ENCODE measurements at places on chromosomes 5 and 9.

GRCh38 chr9:110669433-110669832 lies 842 bp downstream of the MUSK start:
- ATAC-seq, result no peak

- ATAC-seq, result no peak
These were observed 21.0 kb downstream of the DHX29 start for GRCh38 chr5:55286411-55286933.

GRCh38 chr9:136726631-136727191 lies 14.3 kb downstream of the DIPK1B start:
- ATAC-seq, result peak; percentile 26

- ATAC-seq, result peak; percentile 51
These were observed 218.3 kb upstream of the GLRA1 start for GRCh38 chr5:152142840-152143469.

DNA sequence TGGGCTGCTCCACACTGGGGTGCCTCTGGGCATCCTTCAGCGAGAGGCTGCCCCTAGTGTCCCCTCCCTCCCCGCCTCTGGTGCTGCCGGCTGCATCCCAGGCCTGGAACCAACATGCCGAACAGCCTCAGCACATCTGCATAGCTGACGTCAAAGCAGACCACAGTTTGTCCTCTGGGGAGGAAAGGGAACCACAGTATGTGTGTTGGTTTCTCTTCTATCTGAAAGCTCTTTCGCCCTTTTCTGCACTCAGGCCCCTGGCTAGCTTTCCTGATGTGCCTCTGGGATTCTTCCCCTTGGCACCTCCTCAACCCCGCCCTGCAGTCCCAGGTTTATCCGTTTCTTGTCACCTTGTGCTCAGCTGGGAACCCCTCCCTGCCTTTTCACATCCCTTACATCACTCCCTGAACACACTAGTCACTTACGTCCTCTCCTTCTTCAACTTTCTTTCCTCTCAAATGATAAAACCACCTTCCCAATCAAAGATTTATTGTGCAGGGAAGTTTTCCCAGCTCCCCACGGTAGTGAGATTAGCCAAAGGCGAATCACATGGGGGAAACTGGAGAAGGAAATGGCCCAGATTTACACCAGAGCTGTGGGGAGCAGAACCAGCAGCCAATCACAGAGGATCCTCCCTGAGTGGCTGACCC lies 35.5 kb upstream of the B4GALT1 start:
- ATAC-seq, result peak; percentile 54

- ATAC-seq, result no peak
These were observed 494 bp upstream of the DOCK2 start for GRCh38 chr5:169636477-169637084.

GRCh38 chr5:119820608-119821007 lies 191.2 kb downstream of the FAM170A start:
- ATAC-seq, result no peak

DNA sequence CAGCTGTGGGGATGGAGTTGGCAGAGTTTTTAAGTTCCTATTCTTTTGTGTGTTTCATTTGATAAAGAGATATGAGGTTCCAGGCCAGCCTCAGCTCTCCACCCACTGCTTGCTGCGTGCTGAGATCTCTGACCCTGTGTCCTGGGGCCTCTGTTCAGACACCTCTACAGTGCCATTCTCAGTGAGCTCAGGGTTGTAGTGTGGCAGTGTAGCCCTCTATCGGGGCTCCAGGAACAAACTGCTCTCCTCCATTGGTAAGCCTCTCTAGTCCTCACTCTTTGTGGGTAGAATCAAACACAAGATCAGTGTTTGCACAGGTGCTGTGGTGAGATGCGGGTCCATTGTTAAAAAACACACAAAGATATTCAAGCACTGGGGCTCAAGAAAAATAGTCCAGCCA lies 386.6 kb upstream of the RPS23 start:
- ATAC-seq, result no peak

DNA sequence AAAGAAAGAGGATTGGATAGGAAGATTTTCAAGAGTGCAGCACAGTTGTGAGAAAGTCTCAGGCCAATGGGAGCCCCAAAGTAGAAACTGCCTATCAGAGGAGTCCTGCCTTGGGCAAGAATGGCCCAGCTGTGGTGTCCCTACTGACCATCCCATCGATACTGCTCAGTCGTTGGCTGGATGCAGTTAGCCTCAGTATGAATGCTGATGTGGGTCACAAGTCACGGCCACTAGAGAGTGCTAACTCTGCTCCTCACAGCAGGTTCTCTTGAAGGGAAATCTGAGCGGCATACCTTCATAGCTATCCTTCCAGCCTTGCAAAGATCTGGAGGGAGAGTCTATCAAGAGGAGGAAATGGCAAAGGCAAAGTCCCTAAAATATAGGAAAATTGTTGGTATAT lies 11.6 kb upstream of the CETN3 start:
- ATAC-seq, result peak; percentile 25

DNA sequence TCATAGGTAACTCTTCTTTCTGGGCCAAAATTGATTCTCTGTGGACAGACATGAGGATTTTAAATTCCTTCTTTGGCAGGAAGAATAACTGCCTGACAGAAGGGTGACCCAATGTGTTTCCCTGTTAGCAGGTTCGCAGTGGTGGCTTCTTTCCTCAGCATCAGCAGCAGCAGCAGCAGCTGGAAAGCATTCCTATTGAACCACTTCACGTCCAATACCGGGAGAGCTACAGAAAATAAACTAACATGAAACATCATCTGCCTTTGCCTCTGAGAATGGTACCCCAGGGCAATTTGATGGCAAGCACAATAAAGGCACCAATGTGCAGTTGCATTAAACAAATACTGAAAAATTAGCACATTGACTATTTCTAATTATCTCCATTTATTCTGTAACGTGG lies 214.5 kb downstream of the TMEM167A start:
- no peak for ATAC-seq

DNA sequence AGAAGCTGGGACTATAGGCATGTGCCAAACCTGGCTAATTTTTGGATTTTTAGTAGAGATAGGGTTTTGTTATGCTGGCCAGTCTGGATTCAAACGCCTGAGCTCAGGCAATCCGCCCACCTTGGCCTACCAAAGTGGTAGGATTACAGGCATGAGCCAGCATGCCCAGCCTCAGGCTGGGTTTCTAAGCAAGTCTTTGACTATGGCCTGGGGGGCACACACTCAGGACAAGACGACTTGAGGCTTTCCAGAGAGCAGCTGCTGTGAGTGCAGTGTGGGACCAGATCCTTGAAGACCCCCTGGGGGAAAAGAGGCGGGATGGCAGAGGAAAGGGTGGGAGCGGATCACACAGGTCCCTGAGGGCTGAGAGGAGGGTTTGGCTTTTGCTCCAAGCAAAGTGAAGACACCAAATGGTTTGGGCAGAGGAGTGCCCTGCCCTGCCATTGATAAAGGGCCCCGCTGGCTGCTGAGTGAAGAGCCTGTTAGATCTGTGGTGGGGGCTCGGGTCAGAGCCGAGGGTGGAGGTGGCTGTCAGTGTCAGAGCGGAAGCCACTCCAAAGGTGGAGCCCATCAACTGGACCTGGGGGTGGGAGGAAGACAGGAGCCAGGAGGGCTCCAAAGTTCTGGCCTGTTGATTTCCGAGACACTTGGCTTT lies 46.8 kb upstream of the FUBP3 start:
- ATAC-seq, result no peak

- no peak for ATAC-seq
These were observed 66.6 kb downstream of the ANGPTL2 start for GRCh38 chr9:127055745-127056402.

GRCh38 chr5:131968396-131968954 lies 23.0 kb upstream of the MEIKIN start:
- no peak for ATAC-seq

GRCh38 chr9:103361906-103362305 lies 366.8 kb downstream of the CYLC2 start:
- no peak for ATAC-seq

DNA sequence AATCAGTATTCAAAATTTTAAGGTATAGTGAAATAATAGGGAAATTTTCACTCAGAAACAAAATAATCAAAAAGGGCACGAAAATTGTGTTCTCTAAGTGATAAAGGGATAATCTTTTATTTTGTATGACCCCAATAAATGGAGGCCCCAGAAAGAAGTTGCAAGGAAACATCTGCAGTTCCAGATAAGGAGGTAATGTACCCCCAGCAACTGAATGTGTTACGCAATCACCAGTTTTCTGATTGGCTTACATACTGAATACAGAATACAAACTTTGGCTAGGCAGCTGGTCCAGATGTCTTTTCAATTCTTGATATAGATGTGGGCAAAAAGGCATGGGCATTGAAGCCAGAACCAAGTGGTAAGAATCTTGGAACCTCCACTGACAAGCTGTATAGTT lies 1.7 kb upstream of the TOPORS start:
- no peak for ATAC-seq

- peak; percentile 13 for ATAC-seq
These were observed 3.2 kb downstream of the RAB24 start for GRCh38 chr5:177300236-177300880.

DNA sequence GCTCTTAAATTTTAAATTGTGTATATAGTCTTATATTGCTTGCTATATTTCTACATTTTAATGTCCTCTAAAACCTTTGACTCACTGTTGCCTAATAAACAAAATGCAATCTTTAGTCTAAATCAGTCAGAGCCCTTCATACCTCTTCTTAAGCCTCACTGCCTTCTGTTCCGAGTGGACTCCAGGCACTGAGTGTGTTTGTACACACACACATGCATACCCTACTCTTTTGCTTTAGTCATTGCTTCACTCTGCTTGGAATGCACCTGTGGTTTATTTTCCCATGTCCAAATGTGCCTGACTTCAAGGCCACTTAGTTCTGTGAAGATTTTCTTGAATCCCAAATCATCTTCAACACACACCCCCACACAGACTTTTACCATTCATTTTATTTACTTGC lies 60.9 kb downstream of the SLC12A2 start:
- ATAC-seq, result no peak

DNA sequence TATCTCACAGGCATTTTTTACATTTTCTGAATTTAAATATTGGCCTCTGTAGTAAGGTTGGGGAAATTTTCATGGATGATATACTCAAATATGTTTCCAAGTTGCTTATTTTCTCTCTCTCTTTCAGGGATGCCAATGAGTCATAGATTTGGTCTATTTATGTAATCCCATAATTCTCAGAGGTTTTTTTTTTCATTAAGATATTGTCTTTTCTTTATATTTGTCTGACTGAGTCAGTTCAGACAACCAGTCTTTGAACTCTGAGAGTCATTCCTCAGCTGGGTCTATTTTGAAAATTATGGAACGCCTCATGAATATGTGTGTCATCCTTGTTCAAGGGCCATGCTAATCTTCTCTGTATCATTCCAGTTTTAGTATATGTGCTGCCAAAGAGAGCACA lies 223.2 kb downstream of the PCSK1 start:
- ATAC-seq, result peak; percentile 87

GRCh38 chr9:105850852-105851500 lies 156.6 kb downstream of the TMEM38B start:
- ATAC-seq, result no peak

GRCh38 chr9:13529321-13530104 lies 250.0 kb upstream of the MPDZ start:
- no peak for ATAC-seq

DNA sequence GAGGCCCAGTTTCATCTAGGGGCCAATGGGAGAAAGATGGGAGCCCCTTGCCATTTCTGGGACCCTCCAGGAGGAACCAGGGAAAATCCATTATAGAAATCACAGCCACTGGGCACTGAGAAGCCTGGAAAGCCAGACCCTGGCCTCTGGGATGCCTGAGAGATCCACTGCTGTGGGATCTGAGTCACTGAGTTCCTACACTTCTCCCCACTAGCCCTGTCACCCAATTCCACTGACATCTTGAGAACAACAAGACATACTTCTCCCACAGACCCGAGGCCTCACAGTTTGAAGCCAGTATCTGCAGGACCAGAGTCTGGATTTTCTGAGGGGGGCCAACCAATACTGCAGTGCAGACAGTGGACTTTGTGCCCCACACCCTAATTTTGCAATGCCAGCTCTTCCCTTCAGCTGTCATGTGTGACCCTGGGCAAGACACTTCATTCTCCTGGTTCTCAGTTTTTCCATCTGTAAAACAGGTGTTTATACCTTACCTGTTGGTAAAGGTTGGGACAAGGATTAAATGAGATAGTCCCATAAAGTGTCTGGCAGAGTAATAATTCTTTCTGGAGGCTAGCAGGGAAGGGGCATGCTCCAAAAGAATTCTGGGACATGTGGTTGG lies 46.5 kb downstream of the CXXC5 start:
- no peak for ATAC-seq

DNA sequence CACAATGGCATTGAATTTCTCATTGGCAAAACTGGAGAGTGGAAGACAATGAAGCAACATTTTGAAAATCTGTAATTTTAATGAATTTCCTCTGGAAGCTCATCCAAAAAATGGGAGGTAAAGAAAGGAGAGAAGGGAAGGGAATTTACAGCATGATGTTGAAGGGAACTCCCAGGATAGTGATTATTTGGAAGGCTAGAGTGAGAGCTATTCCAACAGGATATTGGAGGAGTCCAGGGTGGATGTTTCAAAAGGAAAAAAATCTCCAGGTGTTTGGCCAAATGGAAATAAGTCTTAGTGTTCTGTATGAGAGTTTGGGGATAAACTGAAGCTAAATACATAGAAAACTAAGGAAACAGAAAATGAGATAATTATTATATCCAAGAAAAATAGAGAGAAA lies 106.2 kb downstream of the IZUMO3 start:
- ATAC-seq, result no peak

GRCh38 chr9:79176014-79176697 lies 395.6 kb upstream of the TLE4 start:
- ATAC-seq, result no peak

DNA sequence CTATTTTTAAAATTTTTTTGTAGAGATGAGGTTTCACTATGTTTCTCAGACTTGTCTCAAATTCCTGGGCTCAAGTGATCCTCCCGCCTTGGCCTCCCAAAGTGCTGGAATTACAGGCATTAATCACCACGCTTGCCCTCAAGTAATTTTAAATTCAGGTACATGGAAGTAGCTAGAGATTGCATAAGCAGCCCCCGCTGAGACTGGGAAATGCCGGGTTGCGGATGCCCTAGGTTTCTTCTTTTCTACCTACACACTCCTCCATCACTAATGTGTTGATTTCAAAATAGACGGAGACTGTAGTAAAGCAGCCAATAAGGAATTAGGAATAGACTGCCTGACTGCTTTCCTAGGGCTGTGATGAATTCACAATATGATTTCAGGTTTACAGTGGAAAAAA lies 202.4 kb downstream of the FANCC start:
- no peak for ATAC-seq
